ENCODE measurements at places on chromosomes 6 and 20. TPM values are rescaled to one million over a fixed set of nuclear protein-coding genes. Genes with fewer than 3 reads are reported as not detected.

DNA sequence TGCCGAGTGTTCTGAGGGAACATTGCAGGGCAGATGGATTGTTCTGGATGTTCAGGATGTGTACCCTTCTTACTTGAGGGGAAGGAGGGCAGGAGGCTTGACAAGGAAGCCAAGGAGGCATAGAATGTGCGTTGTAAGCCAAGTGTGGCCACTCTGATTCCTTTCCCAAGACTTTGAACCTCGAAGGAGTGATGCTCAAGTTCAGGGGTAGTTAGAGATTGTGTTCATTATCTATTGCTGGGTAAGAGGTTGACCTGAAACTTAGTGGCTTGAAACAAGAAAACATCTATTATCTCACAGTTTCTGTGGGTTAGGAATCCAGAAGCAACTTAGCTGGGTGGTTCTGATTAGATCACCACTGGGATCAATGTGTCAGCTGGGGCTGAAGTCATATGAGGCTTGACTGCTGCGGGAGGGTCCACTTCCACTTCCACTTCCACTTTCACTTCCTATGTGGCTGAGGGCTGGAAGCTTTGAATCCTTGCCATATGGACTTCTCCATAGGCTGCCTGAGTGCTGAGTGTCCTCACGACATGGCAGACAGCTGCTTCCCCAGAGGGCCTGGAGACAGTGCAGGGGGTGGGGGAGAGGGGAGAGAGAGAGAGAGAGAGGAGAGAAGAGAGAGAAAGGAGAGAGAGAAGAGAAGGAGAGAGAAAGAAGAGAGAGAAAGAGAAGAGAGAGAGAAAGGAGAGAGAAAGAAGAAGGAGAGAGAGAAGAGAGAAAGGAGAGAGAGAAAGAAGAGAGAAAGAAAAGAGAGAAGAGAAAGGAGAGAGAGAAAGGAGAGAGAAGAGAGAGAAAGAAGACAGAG lies 6.9 kb upstream of the CD40 start:
- no peak for DNase-seq

Gene OGFRL1
- total RNA-seq: 1.3 TPM

DNA sequence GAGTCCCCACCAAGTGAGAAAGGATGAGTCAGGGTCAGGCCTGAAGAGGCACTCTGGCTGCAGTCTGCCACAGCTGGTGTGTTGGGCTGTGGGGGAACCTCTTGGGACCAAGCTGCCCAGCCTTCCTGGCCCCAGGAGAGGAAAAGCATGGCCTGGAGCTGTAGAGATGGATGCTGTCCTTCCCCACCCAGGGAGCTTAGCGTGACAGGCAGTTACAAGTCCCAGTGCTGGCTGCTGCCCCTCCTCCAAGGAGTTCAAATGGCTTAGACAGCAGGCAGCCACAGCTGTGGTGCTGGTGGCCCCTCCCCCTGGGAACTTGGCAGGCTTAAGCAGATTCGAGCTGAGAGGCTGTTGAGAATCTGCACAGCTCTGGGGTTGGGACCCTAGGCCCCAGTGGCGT lies 253.2 kb downstream of the PLCB1 start:
- no peak for DNase-seq

GRCh38 chr6:117506907-117507306 lies 24.4 kb downstream of the DCBLD1 start:
- DNase-seq: no peak

Gene GPLD1
- total RNA-seq: 0.16 TPM

DNA sequence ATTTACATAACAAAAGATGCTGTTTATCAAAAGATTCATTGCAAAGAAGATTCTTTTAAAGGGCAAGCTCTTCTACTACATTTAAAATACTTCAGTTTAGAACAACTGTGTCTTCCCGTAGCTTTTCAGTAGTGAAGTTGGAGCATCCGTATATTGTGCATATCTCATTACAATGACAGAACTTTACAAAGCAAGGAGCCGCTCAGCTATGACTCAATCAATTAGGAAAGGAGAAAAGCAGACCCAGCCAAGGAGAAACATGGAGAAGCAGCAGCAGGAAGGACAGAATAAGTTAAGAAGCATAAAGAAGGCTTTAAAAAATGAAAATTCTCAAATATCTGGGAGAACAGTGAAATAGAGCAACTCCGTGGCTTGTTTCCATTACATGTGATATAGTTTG lies 132.6 kb upstream of the SMLR1 start:
- DNase-seq: no peak

DNA sequence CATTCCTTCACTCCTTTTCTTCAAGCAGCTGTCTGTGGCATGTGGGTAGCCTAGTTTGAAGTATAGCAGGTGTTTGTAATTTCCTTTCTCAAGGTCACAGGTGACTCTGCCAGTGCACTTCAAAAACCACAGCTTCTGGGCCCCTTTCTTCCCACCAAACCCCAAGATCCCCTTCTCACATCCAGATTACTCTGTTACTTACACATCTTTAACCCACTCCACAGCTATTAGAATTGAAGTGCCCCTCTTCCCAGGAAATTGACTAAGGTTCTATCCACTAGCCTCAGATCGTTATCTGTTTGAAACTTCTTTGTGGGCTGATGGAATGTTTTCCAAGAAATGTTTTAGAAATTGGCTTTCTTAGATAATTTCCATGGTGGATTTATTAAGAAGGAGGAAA lies 150.8 kb downstream of the AHI1 start:
- no peak for DNase-seq

Gene BNIP5
- not detected for total RNA-seq

DNA sequence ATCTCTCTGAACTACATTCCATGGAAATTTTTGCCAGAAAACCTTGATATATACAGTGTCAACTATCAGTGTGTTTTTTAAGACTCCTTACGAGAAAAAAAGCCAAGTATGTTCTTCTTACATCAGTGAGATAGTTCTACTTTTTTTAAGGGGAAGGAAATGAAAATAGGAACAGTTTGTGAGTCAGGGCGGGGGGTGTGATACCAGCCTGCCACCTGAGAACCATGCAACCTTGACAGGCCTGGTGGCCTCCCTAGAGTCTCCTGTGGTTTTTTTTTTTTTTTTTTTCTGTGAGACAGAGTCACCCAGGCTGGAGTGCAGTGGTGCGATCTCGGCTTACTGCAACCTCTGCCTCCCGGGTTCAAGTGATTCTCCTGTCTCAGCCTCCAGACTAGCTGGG lies 96.3 kb upstream of the GCM1 start:
- DNase-seq: no peak

GRCh38 chr6:157267109-157267611 lies 56.2 kb downstream of the TMEM242 start:
- DNase-seq: no peak

DNA sequence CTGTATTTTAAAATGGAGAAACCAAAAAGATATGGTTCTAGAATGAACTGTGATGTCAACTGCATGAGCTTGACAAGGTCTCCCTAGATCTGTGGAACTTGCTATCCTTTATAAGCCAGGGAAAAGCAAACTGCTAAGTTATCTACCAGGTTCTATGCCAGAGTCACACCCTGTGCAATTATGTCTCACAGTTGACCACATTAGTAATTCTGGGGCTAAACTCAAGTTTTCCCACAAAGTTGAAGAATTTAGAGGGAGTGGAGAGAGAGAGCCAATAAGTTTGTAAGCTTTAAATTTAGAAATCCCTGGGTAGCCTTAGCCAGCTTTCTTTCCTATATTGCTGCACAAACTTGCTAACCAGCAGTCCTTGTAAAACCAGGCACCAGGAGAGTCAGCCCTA lies 407.0 kb upstream of the SASH1 start:
- no peak for DNase-seq

DNA sequence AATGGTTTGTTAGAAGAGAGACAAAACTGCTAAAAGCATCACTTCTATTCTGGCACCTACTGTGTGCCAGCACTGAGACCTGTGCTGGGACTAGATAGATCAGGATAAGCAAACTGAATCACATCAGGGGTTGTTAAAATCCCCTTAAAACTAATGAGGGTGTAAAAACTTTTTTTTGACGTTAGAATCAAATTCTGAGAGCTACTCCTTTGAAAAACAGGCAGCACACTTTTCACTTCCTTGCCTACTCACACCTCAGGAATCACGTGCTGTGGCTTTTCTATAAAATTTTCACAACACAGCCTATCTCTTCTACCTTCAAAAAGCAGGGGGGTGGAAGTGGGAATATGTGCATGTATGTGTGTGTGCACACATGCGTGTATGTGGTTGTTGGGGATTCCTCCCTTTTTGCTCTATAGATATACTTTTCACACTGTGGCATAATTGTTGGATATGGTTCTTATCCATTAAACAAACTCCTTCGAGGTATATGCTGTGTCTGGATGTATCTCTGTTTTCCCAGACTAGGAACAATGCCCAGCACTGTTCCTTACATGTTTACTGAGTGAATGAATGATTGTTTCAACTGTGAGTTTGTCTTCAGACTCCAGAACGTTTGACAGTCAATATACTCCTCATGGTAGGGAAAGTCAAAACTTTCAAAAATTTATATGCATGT lies 105.4 kb downstream of the FYN start:
- DNase-seq: no peak

Gene SPATS1
- not detected for total RNA-seq

- no peak for DNase-seq
These were observed 12.0 kb downstream of the AGPAT4 start for GRCh38 chr6:161261816-161262215.

DNA sequence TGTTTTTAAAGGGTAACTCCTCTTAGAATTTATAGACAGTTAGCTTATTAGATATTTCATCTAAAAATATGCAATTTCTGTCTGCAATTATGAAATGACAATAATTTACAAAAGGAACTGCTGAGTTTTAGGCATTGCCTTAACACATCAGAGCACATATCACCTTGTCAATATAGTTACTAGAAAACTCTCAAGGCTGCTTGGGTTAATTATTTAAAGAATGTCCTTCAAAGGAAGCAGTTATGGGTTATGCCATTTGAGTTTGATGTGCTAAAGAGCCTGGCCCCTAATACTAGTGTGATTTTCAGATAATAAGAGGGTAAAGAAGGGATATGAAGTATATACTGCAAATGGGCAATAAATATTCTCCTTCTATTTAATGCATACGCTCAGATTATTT lies 192.5 kb downstream of the EPHA7 start:
- no peak for DNase-seq

- DNase-seq: no peak
These were observed 1.7 kb upstream of the PKIG start for GRCh38 chr20:44580581-44581268.

GRCh38 chr6:14660806-14661579 lies 543.4 kb downstream of the CD83 start:
- no peak for DNase-seq

GRCh38 chr20:41956338-41957074 lies 338.3 kb upstream of the CHD6 start:
- DNase-seq: no peak

Gene SASH1
- total RNA-seq: 0.52 TPM

Gene TMC2
- total RNA-seq: not detected

DNA sequence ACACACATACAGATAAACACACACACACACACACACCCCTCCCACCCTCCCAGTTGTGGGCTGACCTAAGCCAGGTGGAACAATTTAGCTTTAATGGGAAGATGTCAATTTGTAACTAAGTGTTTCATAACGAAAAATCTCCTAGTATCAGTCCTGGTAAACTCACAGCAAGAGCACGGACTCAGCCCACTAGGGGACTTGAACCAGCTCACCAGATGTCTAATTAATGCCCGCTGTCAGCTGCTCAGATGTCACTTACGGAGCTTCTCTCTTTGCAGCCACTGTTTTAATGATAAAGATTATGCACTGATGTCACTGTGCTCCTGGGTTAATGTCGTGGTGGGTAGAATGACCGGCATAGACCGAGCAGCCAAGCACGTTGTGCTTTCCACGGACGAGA lies 116.6 kb upstream of the INSM1 start:
- DNase-seq: no peak

DNA sequence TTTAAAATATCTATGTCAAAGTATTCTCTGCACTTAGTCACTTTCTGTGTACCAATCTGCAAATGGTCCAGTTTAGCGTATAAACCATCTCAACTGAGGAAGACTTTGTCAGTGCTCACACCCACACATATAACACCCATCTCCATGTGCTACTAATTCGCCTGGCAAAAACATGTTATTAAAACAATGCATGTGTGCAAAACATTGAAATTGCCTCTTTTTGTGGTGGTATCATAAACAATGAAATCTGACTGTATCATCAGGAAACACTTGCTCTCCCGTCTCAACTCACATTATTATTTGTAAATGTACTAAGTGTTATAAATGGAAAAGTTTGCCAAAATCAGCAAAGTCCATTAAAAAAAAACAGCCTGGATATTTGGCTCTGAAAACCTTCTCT lies 105.9 kb upstream of the FOXC1 start:
- no peak for DNase-seq

Gene RREB1
- total RNA-seq: 15.0 TPM

DNA sequence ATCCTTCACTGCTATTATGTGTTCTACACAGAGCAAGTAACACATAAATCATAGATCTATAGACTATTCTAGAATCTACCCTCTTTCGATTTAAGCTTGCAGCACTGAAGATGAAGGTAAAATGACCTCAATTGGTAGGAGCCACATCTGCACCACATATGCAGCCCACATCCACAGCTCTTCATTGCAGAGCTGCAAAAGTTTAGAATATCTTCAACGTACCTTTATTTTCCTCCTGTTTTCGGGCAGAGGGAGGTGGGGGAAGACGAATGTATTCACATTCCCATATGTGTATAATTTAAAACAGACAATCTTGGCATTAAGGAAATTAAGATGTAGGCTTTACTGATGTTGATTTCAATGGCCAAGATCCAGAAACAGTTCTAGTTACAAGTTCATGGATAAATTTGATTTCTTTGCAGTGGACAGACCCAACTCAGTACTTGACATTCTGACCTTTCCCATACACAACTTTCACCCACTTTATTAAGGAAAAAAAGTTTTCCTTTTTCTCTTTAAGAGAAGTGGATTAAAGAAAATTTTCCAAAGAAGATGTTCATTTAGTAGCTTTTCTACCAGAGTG lies 14.0 kb downstream of the EPB41L2 start:
- DNase-seq: no peak

- DNase-seq: no peak
These were observed 220.2 kb upstream of the CEP162 start for GRCh38 chr6:84447651-84448050.

Gene HMGCLL1
- total RNA-seq: not detected

Gene MDC1
- total RNA-seq: 127 TPM

Gene PCMTD2
- 25.3 TPM for total RNA-seq

GRCh38 chr6:41073968-41074691 lies 1.4 kb downstream of the NFYA start:
- no peak for DNase-seq
